ENCODE measurements at places on chromosomes 5 and 9.

GRCh38 chr5:35360671-35361070 lies 130.4 kb upstream of the PRLR start:
- DNase-seq: no peak

DNA sequence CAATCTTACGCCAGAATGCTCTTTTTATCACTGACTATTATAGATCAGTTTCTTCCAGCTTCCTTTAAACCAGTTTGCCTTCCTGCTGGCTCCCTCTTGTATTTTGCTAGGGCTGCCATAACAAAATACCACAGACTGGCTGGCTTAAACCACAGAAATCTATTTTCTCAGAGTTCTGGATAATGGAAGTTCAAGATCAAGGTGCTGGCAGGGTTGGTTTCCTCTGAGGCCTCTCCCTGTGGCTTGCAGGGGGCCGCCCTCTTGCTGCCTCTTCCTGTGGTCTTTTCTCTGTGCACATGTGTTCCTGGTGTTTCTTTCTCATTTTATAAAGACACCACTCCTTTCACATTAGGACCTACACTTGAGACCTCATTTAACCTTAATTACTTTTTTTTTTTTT lies 6.8 kb upstream of the FXN start:
- no peak for DNase-seq

GRCh38 chr9:34331196-34331595 lies 1.8 kb downstream of the NUDT2 start:
- DNase-seq: no peak

- no peak for DNase-seq
Measured at GRCh38 chr5:115484368-115484767, 60.2 kb downstream of the FEM1C start.

GRCh38 chr9:95815961-95816360 lies 59.5 kb upstream of the ERCC6L2 start:
- DNase-seq: no peak

- no peak for DNase-seq
Measured at GRCh38 chr9:14945351-14945750, 35.1 kb upstream of the FREM1 start.

- no peak for DNase-seq
Measured at GRCh38 chr5:68261169-68261568, 45.6 kb downstream of the PIK3R1 start.

GRCh38 chr5:177313561-177314259 lies 2.0 kb upstream of the MXD3 start:
- no peak for DNase-seq

- DNase-seq: no peak
Measured at GRCh38 chr5:41083306-41083705, 12.2 kb upstream of the MROH2B start.

GRCh38 chr5:143261748-143262392 lies 141.6 kb downstream of the NR3C1 start:
- no peak for DNase-seq

DNA sequence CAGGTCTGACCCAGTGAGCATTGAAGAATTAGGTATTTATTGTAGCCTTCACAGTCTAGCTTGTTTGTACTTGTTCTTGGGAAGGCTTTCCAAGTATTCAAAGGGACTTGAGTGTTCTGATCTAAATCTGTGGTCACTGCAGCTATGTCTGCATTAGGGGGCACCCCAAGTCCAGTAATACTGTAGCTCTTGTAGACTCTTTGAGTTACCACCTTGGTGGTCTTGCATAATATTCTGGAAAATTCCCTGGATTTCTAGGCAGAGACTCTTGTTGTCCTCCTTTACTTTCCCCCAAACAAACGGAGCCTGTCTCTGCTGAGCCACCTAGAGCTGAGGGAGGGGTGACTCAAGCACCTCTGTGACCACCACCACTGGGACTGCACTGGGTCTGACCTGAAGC lies 149.5 kb upstream of the DHFR start:
- DNase-seq: no peak

DNA sequence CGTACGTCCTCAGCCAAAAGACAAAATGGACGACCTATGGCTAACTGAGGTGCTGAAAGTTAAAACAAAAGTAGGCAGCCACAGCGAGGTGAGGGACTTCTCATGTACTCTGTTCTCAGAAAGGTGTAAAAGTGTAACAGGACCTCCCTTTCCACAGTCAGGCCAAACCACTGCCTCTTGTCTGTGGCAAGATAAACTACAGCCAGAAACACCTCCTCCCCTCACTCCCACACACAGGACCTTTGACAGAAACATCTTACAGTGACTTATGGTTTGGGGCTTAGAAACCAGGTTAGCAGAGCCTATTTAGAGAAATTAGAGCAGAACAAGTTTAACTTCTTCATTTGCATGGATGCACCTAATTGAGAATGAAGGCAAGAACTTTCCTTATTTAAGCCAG lies 499.1 kb upstream of the GRIN3A start:
- DNase-seq: no peak

GRCh38 chr5:67462147-67462546 lies 265.5 kb upstream of the CD180 start:
- DNase-seq: no peak

- DNase-seq: no peak
Measured at GRCh38 chr5:14723701-14724132, 59.2 kb downstream of the OTULIN start.

GRCh38 chr9:93955111-93955980 lies at the start of gene BARX1:
BARX1 (minus strand) TSS chr9:93955355; CDS start chr9:93955146, 209 bp downstream.
- DNase-seq: no peak

GRCh38 chr5:125700380-125700861 lies 722.8 kb upstream of the GRAMD2B start:
- no peak for DNase-seq

- DNase-seq: peak; percentile 90
Measured at GRCh38 chr9:97954550-97954989, 16.6 kb upstream of the HEMGN start.

- no peak for DNase-seq
Measured at GRCh38 chr5:96391921-96392320, 41.1 kb downstream of the PCSK1 start.

- DNase-seq: no peak
Measured at GRCh38 chr5:175542232-175542965, 64.0 kb downstream of the SFXN1 start.

- DNase-seq: no peak
Measured at GRCh38 chr9:124480621-124480981, 26.6 kb downstream of the NR5A1 start.

- DNase-seq: no peak
Measured at GRCh38 chr5:13957032-13957645, 12.7 kb upstream of the DNAH5 start.

- no peak for DNase-seq
Measured at GRCh38 chr9:2568689-2569088, 52.9 kb upstream of the VLDLR start.

- DNase-seq: no peak
Measured at GRCh38 chr9:71333321-71333720, 211.9 kb upstream of the TRPM3 start.

- peak; percentile 11 for DNase-seq
Measured at GRCh38 chr9:111691672-111692329, 30.4 kb downstream of the GNG10 start.

DNA sequence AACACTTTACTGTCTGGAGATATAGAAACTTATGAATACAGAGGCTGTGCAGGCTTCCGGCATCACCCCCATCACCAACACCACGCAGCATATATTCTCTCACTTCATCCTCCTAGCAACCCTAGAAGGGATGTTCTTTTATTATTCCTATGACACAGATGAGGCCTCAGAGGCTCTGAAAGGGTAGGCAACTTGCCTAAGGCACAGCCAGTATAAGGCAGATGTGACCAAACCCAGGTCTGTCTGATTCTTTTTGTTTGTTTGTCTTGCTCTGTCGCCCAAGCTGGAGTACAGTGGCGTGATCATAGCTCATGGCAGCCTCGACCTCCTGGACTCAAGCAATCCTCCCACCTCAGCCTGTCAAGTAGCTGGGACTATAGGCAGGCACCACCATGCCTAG lies 22.8 kb upstream of the CORO2A start:
- no peak for DNase-seq

- no peak for DNase-seq
Measured at GRCh38 chr9:130891688-130892476, 4.7 kb downstream of the QRFP start.

- peak; percentile 15 for DNase-seq
Measured at GRCh38 chr5:88743231-88743834, 139.7 kb downstream of the MEF2C start.

GRCh38 chr5:56816546-56817081 lies 1.3 kb downstream of the MAP3K1 start:
- peak; percentile 46 for DNase-seq

GRCh38 chr5:125149527-125149926 lies 403.1 kb upstream of the ZNF608 start:
- no peak for DNase-seq

GRCh38 chr5:79025054-79025472 lies 40.0 kb upstream of the ARSB start:
- peak; percentile 57 for DNase-seq

DNA sequence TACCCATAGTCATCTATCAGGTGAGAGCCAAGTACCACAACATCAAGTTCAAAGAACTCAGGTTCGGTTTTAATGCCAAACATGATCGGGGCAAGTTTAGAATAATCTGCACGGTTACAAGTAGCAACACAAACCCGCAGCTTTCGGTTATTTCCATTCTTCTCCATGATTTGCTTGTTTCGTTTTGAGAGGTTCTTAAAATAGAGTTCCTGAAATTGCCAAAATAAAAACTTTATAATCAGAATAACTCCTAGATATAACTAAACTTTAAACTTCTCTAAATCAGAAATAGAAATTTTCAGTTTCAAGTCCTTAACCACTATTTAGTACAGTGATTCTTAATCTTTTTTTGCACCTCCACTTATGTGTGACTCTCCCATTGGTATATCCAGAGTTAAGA lies 9.1 kb downstream of the GNE start:
- no peak for DNase-seq

- DNase-seq: no peak
Measured at GRCh38 chr5:126568206-126568755, 26.7 kb downstream of the ALDH7A1 start.

DNA sequence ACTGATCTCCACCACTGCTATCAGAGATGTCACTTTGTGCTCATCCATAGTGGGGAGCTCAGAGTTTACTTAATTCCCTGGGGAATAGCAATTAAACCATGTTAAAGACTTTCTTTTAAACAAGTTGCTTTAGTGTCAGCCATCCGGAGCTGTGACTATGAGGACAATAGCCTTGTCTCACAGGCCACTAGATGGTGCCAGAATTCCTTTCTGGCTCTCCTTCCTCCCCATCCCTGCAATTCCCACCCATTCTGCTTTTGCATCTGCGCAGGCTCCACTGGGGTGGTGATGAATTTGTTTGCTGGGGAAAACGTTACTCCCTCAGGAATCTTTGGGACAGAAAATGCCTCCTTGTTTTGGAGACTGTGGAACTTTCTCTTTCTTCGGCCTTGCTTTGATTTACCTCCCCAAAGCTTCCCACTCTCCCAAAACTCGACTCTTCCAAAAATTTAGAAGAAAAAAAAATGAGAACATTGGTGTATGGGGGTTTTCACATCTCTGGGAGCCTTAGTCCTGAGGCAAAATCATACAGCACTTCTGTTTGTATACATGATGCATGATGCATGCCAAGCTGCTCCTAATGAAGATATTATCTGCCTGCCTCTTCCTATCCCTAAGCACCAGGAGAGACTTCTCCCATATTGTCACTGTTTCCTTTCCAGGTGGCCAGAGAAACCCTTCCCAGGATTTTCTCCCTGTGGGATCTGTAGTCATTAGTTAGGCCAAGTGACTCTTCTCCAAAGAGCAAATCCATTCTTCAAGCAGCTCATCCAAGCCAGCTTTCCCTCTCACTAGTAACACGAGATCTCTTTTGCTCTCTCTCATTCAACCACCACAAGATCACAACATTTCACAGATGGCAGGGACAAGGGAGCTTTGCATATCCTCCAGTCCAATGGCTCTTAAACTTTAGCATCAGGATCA lies 466.1 kb downstream of the TLR4 start:
- DNase-seq: no peak

DNA sequence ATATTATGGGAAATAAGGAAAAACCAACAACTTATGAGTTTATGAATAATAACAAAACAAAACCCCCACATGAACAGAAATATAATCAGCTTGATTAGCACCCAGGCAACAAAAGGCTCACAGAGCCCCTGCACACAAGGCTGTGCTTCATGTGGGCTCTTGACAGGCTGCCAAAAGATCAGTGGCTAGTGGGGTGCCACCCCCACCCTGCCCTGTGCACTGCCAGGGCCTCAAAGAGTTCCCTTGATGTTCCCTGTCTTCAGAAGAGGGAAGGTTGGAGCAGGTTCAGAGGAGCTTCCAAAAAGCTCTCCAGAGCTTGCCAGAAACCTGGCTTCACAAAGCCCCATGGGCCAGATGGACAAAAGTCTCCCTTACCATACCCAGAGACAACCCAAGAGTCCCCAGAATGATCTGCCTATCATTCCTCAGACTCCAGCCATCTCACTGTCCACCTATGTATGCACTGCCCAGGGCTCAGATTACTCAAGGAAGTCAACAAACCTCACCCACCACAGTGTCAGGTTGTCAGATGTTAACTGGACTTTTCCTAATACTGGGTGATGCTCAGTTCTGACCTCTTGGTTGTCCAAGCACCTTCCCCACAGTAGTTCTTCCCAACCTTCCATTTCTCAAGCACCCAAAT lies 87.5 kb downstream of the SIL1 start:
- no peak for DNase-seq

DNA sequence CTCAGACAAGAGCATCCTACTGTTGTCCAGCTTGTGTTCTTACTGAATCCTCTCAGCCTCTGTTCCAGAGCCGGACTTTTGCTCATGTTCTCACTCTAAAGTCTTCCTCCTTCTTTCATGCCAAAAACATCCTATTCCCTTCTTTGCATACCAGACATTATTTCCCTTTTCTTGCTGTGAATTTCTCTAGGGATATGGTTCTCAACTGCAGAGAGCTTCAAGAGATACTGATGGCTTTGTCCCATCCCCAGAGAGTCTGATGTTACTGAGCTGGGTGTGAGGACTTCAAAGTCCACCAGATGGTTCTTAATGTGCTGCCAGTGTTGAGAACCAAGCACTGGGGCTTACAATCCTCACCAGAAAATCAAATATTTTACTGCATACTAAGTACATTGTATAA lies 98.6 kb upstream of the FER start:
- DNase-seq: no peak

GRCh38 chr9:37061768-37062167 lies 27.7 kb upstream of the PAX5 start:
- DNase-seq: no peak
